ENCODE measurements at places on chromosomes 2 and 18.
A peak's percentile ranks its signal among the peaks of the same experiment; 100 is the strongest.

DNA sequence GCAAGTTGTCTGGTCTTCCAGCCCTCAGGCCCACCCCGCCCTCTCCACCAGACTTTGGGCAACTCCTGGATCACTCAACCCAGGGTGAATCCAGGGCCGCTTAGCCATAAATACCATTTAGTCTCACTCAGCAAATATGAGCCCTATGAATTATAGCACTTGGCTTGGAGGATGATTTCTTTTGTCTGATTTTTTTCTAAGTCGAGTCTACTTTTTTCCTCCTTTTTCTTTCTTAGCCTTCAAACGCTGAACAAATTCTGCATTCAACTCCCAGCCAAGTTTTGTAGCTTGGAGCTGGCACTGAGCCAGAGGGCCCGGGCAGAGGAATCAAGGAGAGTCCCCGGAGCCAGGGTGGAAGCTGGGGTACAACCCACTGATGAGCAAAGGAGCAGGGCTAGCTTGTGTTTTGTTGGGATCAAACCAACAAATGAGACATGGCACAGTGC lies 48.7 kb downstream of the SERTAD2 start:
- DNase-seq, result no peak

GRCh38 chr2:97714950-97715652 lies 1.7 kb downstream of the ZAP70 start:
- no peak for DNase-seq

GRCh38 chr2:173221937-173222594 lies 132.6 kb upstream of the CDCA7 start:
- no peak for DNase-seq

DNA sequence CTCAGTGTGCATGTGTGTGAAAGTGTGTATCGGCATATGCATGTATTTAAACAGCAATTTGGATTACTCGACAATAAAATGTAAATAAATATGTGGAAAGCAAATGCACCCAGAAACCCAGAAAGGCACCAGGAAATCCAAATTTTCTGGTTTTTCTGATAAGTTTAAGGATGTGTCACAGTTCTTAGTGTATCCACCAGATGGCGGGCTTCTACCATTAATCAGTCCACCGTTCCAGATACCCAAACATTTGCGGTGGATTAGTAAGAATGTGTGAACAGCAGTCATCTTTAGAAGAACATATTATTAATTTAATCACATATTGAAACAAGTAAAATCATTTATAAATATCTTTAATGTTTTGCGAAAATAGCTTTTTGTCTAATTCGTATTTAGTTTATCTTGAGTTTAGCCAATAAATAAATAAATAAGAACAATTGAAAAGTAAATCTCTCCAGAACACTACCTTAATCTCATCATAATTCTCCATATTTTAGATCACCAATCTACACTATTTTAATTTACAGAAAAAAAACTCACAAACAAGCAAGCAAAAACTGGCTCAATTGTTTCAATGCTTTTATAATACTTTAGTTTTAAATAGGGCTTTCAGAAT lies 298.9 kb downstream of the DSEL start:
- DNase-seq, result peak; percentile 28

DNA sequence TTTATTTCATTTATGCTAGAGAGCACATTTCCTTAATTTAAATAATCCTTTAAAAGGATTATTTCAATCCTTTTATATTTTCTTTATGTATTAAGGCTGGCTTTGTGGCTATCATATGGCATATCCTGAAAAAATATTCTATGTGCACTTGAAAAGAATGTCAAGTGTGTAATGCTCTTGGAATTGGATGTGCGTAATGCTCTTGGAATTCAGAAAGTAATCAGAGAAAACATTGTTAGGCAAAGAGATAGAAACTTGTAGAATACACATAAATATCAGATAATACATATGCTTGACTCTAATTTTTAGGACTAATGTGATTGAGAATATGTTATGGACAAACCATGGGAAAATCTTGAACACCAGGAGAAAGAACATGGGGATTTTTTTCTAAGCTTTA lies 197.5 kb upstream of the COL3A1 start:
- DNase-seq, result no peak

DNA sequence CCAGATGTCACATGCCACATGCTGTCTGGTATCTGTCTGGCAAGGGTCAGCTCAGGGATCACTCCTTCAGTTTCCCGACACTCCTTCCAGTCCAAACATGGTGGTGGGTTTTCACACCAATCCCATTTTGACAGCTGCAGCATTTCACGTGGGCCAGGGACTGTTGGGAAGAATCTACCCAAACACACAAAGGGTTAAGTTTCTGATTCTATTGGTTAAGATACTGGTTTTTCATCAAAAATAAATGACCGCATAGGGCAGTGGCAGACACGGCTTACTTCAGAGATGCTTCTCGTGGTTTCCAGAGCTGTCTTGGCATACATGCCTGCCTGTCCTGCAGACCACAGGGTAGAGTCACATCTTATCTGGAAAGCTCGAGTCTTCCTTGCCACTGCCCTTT lies 79.7 kb downstream of the PSMG2 start:
- DNase-seq, result no peak

DNA sequence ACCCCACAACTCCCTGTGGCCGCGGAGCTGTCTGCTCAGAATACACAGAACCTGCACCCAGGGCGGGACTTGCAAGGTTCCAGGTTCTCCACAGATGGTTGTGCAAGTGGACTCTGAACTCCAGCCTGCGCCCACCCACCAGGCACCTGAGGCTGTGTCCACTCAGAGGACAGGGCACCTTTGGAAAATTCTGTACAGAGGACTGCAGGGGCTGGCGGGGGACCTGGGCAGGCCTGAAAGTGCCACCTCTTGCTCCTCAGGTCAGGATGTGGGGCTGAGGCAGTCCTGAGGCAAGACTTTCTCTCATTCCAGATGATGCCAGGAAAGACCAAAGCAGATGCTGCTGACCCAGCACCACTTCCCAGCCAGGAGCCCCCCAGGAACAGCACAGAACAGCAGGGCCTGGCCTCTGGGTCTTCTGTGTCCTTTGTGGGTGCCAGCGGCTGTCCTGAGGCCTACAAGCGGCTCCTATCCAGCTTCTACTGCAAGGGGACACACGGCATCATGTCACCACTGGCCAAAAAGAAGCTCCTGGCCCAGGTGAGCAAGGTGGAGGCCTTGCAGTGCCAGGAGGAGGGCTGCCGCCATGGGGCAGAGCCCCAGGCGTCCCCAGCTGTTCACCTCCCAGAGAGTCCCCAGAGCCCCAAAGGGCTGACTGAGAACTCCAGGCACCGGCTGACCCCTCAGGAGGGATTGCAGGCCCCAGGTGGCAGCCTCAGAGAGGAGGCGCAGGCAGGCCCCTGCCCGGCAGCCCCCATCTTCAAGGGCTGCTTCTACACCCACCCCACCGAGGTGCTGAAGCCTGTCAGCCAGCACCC lies 14.4 kb downstream of the ARID5A start:
- peak; percentile 16 for DNase-seq

DNA sequence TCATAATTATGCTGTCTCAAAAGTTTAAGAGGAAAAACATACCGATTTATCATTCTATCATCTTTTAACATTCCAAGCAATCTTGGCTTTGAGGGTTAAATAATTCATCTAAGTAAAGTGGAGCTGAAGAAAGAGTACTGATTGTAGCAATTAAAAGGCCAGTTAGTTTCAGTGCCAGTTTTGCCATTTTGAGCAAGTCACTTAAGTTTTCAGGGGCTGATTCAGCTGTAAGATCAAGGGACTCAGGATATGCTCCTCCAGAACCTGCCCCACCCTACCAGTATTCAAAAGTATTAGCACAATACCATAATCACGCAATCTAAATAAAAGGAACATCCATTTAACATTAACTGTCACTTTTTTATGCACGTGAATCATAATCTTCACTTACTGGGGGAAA lies 1.9 kb downstream of the SS18 start:
- no peak for DNase-seq

DNA sequence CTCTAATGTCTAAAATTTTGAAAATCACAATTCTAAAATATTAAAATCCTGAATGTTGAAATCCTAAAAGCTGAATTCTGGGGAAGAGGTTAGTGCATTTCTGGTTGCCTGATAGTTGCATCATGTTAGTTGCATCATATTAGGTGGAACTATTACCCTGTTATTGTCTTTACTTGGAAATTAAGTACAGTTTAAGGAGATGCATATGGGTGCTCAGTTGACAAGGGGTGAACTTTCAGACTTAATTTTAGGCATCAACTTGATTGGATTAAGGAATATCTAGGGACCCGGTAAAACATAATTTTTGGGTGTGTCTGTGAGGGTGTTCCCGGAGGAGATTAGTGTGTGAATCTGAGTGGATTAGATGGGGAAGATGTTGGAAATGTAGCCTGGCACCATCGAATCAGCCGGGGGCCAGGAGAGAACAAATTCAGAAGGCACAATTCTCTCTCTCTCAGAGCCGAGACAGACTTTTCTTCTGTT lies 409.8 kb downstream of the PLCL1 start:
- DNase-seq, result no peak

GRCh38 chr18:24869285-24869684 lies 408.8 kb downstream of the HRH4 start:
- DNase-seq, result no peak

DNA sequence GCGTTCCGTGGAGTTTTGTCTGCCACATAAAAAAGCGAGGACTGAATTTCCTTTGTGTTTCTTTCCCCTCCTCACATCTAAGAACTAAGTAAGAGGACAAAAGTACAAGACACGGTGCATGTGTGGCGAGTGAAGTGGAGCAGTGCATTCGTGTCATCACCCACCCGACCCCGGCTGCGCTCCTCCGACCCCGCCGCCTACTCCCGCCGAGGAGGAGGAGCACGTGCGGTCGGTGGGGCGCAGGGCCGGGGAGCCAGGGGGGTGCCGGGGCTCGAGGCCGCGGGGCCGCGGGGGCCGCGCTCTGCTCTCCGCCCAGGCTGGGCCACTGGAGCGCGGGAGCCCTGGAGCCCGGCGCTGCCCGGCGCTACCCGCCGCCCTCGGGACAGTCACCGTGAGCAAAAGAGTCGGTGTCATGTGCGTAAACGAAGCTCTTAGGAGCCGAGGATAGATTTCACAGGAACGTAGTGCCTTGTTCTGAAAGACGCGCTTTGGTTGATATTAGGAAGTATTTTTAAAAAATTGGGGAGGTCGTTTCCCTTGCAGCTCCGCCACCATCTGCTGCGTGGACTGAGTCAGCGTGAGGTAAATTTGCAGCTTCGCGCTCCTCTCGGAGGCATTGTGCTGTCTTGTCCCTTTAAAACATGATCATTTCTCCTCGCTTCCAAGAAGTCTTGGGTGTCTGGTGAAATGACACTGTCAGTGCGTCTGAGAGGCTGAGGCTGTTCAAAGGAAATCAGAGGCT lies 11.0 kb downstream of the TBR1 start:
- DNase-seq, result no peak

- DNase-seq, result no peak
These were observed 99.0 kb downstream of the MGAT5 start for GRCh38 chr2:134352844-134353243.

GRCh38 chr2:223315813-223316212 lies 263.8 kb downstream of the KCNE4 start:
- no peak for DNase-seq
